ENCODE measurements at places on chromosomes 1 and 21.

GRCh38 chr1:160746836-160747500, 7.9 kb downstream of the SLAMF7 start:
- DNase-seq, result no peak

DNA sequence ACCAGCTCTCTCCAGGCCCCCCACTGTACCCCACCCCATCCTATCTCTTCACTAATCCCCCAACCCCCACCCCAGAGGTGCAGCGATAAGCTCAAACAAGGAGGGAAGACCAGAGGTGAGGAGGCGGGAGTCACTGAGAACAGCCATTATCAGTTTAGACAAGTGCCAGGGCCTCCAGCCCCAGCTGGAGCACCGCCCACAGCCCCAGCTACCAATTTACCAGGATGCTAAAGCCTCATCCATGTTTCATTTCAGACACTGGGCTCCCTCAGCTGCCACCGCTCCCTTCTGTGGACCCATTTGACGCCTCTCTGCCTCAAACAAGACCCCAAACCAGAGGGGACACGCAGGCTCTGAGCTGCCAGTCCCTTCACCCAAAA, 80.6 kb downstream of the DISP3 start:
- DNase-seq, result no peak

- DNase-seq, result no peak
Measured at GRCh38 chr1:78586572-78586971, 33.7 kb upstream of the IFI44L start.

DNA sequence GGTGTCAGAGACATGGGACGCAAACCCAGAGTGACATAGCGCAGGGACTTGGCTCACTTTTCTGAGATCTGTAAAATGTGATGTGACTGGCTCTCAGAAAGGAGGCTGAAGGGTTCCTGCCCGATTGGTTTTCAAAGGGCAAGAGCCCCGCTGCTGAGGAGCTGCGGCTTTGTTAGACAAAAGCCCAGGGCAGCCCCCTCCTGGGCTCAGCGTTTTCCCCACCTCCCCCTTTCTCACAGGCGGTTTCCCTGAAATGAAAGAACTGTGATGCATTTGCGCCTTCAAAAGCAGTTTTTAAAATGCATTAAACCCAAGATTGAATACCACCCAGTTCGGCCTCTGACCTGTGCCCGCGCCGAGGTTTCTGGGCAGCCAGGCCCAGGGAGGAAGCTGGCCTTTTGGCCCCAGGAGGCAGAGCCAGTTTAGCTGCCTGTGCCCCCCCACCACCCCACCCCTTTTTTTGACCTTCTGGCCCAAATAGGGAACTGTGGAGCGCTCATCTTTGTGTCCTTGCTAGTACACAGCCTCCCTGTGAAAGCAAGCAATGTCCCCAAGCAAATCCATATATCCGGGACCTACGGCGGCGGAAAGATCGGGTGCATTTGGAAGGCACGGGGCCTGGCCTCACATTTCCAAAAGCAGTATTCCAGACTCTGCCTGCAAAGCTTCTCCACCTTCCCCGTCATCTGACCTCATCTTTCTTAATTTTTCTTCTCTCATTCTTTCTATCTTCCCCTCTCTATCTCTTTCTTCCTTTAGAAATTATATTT, 28.6 kb downstream of the CD247 start:
- DNase-seq, result no peak

DNA sequence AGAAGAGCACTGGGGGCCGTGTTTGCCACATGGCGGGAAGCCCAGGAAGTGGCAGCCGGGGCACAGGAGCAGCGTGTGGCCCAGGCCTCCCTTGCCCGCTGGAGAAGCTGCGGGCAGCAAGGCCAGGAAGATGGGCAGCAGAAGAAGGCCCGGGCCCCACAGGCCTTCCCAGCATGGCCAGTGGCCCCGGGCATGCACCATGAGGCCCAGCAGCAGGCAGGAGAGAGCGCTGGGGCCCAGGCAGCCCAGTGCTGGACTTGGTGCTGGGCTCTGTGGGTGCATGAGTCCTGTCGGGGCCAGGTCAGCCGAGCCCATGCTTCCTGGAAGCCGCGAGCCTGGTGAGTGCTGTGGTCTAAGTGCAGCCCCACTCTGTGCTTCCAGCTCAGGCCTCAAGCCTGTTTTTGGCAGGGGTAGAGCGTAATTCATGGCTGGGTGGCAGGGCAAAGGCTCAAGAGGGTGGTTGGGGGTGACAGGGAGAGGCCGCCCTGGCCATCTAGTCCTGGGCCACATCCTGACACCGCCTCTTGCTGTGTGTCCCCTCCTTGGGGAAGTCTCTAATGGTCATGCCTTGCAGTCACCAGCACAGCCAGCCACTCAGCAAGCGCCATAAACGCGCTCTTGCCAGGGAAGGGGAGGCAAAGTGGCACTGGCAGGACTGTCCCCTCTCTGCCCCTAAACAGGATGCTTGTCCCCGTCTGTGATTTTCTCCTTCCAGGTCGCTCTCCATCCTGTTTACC, 21.3 kb downstream of the MTHFR start:
- DNase-seq, result no peak

DNA sequence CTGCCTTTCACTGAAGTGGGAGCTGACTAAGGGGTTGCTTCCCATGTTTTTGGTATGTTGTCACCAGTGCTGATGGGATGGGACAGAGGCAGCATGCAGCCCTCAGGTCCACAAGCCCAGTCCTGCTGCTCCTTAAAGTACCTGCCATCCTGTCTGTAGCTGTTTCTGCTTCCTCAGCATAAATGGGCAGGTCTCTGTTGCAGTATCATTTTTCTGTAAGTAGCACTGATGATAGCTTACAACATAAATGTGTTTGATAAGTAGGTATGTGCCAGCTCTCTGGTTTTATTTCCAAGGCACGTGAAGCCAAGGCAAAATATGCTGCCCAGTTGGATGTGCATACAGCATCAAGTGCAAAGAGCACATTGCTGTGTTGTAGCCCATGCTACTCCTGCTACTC, 173.0 kb downstream of the VPS13D start:
- DNase-seq, result no peak

DNA sequence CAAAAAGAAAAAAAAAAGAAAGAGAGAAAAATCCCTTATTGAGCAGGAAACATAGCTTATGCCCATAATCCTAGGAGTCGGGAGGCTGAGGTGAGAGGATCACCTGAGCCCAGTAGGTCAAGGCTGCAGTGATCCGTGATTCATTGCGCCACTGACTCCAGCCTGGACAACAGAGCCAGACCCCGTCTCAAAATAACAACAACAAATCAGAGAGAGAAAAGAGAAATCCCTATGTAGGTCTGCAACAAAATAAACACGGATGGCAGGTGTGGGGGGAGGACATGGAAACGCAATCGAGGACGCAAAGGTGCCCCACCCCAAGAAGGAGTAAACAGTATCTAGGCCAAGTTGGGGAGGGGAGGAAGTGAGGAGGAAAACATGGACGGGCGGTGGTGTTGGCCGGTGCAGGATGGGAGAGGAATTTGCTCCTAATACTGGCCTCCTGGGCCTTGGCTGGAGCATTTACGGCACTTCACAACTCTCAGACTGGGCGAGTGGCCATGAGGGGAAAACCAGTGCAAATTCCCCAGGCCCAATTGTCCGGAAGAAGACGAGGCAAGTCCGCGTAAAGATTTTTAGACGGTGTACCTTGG, 609 bp upstream of the CHTOP start:
- no peak for DNase-seq

DNA sequence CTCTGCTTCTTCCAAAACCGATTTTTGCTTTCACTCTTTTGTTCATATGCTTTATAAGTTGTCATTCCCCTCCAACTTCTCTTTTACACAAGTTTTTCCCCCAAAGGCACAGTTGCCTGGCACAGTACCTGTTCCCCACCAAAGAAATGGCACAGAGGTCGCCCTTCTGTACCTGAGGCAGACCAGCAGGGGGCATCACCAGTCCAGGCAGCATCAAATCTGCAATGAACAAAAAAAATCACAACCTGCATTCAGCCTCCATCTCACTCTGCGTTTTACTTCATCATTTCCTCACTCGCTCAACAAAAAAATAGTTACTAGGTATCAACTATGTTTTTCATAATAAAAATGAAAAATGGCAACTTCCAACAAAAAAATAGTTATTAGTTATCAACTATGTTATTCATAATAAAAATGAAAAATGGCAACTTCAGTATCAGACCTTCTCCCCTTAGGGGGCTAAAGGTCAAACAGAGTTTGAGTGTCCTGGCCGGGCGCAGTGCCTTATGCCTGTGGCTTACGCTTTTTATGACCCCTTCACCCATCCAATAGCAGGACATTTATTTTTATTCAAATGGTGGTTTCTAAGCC, 4.1 kb downstream of the EIF2D start:
- peak; percentile 74 for DNase-seq

GRCh38 chr1:207152792-207153468, 48.9 kb downstream of the C4BPA start:
- no peak for DNase-seq

DNA sequence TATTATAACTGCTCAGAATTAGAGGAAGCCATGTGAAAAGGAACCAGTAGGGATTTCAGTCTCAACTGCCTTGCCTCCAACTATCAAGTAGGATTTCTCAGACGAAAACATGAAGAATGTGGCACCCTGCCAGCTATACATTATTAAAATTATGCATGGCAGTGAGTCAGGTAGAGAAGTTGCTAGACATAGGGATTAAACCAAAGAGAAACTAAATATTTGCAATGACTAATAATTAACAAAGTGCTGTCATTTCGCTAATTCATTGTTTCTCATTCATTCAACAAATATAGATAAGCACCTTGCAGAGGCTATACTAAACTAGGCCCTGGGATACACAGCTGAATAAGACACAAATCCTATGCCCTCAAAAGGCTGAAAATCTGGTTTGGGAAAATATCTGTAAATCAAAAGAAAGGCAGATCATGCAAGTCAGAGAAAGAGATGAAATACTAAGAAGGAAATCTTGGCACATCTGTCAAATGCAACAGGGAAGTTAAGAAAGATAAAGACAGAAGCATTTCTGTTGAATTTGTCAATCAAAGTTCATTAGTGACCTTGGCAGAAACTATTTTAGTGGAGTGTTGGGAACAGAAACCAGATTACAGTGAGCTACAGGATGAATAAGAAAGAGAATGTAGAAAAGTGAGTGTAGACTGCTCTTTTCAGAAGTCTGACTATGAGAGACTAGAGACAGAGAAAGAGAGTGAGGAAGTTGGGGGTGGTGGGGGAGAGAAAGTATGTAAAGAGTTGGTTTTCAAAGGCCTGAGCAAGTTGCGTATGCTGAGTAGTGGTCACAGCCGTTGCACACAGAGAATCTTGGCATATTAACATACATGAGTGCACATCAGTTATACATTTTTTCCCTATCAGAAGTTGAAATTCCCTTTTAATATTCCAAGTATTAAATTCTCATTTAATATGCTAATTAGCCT, 14.7 kb upstream of the NBPF11 start:
- DNase-seq, result no peak

DNA sequence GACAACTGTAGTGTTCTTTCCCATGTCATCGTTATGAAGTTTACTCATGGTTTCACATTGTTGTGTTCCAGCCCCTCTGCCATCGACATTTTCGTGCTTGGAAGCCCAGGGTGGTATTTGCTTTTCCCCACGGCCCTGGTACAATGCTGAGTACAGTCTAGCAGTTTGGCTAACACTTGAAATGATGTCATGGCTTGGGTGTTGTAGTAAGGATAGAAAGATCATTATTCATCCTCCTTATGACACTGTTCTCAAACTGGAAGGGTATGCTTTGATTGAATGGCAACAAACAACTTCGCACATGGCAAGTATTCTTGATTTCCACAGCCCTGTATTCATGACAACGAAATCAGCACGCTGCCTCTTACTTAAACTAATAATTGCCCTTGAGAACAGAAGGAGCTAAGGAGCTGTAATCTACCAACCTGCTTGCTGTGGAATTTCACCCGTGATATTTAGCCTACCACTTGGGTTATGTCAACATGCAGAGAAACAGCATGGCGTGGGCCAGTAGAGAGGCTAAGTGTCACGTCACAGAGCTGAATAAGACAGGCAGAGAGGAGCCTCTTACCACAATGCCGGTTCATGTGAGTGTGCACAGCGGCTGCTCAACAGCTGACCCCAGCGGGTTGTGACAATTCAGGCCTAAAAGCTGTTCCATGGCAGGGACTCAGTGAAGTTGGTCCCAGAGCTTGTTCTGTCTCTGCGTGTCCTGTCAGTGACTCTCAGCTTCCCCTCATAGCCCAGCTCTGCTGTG, 73.9 kb downstream of the KCNJ6 start:
- no peak for DNase-seq

GRCh38 chr1:95209291-95209690, 24.7 kb upstream of the RWDD3 start:
- DNase-seq, result no peak

- no peak for DNase-seq
Measured at GRCh38 chr21:31875496-31876015, 2.7 kb downstream of the HUNK start.

GRCh38 chr1:214547747-214548146, 3.7 kb downstream of the PTPN14 start:
- DNase-seq, result no peak

DNA sequence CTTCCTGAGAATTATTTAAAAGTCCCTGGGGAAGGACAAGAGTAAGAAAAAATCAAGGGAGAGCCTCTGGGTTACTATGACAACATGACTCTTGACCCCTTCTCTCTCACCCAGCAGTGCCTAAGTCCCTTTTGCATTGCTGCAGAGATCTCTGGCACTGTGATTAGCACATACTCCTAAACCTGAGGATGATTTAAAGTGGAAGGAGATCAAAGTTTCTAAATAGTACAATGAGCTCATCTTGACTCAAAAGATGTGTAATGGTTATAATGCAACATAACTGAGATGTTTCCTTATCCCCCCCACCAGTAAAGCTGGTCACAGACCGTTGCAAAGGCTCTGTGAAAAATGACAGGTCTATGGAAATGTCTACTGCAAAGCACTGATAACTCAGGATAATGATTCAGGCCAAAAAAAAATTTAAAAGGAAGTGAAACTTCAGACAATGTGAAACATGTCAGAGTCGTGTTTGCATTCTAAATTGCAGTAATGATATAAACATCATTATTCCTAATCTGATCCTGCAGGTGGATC, 519.2 kb downstream of the KIF26B start:
- DNase-seq, result peak; percentile 39

- DNase-seq, result no peak
Measured at GRCh38 chr1:204867666-204868339, 2.9 kb upstream of the NFASC start.

- DNase-seq, result no peak
Measured at GRCh38 chr1:55768327-55768952, 553.3 kb upstream of the USP24 start.

DNA sequence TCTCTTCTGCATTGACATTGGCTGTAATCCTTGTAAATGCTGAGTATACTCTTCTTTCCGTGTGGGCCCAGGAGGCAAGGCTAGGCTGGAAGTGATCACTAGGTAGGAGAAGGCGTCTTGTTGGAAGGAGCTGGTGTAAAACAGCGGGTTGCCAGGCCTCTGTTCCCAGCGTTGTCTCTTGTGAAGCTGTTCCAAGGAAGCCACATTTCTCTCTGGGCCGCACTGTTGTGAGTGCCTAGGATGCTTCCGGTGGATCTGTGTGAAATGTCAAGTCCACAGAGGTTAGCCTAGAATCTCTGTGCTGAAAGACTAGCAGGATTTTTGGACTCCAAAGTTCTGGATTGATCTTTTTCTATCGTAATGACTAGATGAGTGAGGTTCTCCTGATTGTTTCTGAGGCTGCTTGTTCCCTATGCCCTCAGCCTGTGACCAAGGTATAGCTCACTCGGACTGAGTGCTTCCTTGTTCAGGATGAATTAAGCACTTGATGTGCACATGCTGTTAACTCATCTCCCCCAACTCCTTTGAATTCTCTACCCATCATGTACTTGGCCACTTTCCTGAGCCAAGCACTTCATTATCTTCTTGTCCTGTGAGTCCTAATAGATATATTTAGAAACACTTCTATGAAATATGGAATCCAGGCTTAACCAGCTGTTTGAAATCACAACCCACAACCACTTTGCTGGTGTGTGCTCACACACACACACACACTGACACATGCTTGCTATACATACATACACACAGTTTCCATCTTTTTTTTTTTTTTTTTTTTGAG, 63.3 kb downstream of the PBX1 start:
- DNase-seq, result no peak

Data from hematopoietic multipotent progenitor cell treated with erythropoietin and hydrocortisone succinate and interleukin-3 and kit ligand, for 4 days (in vitro differentiated cells).